PC-9 (cell line): ENCODE measurements at places on chromosomes 3 and 15. TPM values are rescaled to one million over a fixed set of nuclear protein-coding genes. Genes with fewer than 3 reads are reported as not detected.

DNA sequence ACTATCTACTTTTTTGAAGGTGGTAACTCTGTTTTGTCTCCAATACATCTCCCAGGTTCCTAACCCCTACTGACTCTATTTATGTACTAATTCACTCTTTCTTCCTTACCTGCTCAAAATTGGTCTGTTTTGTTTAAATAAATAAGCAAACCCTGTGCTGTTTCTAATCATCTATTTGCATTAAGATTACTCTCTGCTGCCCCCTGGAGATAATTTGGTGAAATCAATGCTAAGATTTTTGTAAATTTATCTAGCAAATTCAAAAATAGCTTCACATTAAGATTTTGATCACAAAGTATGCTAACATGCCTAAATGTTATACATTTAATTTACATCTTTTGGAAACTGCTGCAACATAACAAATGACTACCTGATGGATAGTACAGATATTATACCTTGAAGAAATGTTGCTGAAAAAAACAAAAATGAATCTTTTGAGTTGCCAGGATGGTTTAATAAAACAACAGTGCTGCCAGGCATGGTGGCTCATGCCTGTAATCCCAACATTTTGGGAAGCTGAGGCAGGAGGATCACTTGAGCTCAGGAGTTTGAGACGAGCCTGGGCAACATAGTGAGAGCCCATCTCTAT lies 4.4 kb upstream of the CD200R1 start:
- DNase-seq, result no peak

DNA sequence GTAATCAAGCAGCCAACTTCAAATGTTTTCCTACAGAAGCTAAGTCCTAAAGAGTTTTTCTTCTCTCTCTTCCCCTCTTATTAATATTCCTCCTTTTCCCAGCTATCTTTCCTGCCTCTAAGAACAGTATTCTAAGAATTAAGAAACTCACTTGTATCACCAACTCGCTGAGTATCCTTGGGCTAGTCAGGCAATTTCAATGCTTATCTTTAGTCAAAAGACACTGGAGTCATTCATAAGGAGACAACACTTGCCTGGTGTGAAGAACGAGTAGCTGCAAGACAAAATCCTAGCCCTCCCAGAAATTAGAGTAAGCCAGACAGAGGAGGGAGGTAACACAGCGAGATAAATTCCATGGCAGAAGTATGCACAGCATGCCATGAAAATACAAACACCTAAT lies 10.7 kb downstream of the VGLL4 start:
- DNase-seq, result no peak

DNA sequence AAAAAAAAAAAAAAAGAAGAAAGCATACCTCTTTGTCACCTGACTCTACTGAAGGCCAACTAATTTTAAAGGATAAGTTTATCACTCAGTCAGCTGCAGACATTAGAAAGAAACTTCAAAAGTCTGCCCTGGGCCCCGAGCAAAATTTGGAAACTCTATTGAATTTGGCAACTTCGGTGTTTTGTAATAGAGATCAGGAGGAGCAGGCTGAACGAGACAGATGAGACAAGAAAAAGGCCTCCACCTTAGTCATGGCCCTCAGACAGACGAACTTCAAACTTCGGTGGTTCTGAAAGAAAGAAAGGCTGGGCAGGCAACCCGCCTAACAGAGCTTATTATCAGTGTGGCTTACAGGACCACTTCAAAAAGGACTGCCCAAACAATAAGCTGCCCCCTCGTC lies 18.5 kb downstream of the GLDN start:
- no peak for DNase-seq

Gene AADAC
- total RNA-seq, result 2.8 and 4.7 TPM in 2 replicates
